Cortex of kidney (tissue), 1 donor: ENCODE measurements at places on chromosomes 5 and 9.

DNA sequence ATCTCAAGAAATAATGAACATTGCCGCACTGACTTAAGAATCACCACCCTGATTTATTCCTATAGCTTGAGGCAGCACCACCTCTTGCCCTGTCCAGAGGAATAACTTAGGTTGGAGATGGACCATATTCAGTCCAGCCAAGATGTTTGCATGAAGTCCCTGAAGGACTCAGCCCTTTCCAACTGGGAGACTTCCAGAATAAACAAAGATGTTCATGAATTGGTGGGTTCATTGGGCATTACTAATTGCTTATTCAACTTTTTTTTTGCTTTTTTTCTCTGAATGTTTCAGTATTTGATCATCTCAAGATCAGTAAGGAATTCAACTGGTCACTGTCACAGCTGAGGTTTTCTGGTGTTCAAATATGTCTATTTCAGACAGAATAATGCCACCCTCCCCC lies 470.6 kb downstream of the CCDC171 start:
- DNase-seq = no peak

DNA sequence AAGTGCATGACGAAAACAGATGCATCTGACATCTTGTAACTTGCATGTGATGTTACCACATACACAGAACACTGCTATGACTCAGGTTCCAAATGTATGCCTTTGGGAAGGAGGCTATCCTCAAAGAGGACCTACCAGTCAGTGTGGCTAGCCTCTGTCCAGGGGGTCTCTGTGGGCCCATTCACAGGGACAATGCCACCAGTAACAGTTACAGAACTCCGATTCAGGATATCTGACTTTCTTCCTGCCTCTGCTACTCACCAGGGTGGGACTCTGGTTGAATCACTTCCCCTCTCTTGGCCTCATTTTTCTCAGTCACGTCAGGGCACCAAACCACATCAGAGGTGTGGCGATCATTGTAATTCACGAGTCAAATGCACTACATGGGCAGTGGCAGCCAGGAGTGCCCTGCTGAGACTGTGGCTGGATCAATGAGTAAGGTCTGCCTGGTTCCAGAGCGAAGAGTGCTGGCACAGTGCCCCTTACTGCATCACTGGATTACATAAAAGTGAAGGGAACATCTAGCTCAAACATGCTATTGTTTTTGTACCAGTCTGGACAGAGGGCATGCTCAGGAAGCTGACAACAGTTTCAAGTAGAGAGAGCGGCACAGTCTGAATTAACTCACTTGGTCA lies 13.2 kb downstream of the ATOX1 start:
- DNase-seq = no peak

DNA sequence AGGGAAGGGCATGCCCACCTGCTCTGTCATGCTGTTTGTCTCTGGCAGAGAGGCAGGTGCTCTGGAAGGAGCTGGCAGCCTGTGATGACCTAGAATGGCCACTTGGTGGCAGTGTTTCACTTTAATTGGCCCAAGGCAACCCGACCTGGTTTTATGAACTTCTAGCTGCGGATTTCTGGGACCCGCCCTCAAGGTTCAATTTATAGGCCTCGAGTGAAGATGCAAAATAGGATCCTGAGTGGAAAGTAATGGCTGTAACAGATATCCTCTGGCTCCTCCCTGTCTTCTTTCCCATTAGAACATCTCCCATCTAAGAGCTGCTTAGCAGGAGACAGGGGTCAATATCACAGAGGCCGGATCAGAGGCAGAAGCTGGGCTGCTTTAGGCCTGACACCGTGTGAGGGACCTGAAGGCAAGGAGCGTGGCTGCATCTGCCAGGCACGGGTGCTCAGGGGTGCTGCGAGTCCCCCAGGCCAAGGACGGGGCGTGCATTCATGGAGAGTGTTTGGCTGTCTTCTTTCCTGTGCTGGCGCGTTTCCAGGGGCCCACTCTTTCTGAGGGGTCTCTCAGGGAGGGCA lies 56.7 kb upstream of the SLC28A3 start:
- DNase-seq = no peak

DNA sequence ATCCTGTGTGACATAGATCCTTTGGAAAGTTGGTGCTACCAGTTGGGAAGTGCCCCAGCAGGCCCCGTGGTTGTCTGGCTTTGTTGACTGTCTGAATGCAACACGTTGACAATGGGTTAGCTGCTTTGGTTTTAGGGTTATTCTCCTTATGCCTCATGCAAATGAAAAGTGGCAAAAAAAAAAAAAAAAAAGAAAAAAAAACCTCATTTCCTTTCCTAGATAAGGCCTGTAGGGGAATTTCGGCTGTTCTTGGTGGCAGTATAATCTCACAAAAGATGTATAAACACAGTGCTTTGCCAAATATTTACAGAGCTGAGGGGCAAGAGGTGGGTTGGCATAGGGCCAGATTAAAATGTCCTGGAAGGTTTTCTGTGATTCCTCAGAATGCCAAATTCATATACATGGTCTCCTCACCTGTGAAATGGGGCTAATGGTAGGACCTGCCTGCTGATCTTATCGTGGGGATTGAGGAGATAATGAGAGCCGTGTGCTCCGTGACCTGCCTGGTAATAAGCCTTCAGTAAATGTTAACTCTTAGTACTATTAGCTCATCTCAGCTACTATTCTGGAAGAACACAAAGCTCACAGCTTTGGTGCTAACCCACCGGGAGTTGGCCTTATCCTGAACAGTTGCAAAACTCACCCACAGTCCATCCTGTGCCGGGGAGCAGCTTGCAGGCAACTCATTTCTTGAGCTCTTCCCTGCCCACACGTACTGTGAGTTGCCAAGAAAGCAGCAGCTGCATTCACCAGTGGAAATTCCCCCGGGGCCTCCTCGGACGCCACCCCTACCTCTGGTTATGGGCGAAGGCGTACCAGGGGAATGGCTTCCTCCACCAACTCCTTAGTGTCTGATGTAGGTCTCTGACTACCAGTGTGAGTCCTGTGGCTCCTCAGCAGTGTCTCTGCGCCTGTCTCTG lies 220.3 kb downstream of the NR3C1 start:
- DNase-seq = no peak

DNA sequence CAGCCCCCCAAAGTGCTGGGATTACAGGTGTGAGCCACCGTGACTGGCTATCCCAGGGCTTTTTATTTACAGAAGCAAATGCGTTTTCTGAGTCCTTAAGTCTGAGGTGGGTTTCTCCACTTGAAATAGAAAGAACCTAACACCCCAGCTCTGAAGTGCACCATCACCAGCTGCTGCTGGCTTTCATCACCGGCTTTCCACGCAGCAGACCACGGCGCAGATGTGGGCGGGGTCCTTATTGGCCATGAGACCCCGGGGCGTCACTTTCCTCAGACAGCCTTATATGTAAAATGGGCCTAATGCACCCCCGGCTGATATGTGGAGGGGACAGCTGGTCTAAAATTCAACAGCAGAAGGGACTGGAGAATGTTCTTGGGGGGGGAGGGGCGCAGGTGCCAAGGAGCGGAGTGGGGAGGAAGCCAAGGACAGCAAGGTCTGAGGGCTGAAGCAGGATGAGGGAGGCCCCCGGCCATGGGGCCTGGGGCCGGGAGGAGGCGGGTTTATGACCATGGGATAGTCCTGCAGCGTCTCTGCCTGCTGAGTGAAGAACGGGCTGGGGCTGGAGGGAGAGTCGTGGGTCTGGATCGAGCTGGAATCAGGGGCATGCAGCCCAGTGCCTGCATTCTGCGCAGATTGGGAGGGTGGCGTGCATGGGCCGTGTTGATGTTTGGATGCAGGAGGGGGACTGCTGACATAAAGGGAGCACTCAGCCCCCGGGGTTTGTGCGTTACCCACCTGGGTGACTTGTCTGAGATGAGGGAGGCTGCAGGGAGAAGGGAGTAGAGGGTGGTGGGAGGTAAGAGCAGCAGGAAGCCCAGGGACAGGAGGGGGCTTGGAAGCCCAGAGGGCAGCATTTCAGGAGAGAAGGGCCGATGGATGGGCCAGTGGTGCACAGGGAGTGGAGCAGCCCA lies 30.2 kb downstream of the RASGEF1C start:
- DNase-seq = no peak

DNA sequence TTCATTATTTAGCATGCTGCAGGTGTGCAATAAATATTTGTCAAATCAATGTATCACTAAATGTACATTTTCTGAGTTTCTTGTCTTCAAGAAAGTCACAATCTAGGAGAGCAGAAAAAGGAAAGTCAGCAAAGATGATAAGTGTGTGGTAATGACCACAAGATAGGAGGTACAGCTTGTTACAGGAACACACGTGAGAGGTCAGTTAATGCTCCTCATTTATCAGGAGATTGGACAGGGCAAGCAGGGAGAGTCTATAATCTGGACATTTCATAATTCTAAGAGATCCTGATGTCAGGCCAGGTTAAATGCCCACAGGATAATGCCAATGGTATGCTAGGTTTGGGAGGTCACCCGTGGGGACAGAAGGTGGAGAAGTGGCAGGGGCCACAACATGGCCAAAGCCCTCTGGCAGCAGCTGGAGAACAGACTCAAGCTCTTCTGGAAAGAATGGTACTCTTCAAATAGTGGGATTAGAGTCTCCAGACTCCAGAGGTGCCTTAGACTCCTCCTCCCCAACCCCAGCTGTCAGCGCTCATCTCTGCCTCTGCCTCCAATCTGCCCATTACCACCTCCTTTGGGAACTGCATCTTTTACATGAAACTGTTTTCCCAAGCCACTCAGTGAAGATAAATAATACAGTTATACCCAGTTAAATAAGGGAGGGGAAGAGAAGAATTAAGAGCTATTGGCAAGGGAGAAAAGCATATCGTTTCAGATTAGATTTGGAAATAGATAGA lies 114.3 kb downstream of the ASTN2 start:
- no peak for DNase-seq

GRCh38 chr5:38831117-38831516 lies 14.7 kb upstream of the OSMR start:
- no peak for DNase-seq

DNA sequence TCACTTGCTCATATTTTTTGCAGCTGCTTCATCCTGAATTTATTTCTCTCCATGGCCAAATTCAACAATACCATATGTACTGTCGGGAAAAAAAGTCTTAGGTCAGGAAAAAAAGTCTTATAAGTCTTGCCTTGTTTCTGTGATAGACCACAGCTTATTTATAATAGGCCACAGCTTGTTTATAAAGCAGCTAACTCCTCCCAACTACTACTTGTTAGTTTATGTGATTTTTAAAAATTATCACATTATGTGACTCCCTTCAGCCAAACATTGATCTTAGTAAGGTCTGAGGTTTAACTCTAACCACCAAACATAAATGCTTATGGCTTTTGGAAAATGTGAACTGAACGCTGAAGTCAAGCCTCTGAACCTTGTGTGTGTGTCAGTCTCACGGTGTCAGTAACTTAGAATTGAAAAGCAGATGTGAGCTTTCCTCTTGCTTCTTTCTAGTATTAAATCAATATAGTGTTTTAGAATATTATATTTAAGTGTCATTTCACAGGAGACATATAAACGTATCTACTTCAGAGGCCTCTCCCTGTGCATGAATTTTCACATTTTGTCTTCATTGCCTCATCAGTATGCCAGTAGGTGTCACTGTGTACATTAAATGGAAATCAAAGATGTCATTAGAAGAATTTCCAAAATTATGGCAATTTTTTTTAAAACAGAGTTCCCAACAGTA lies 51.3 kb downstream of the SNX24 start:
- DNase-seq = no peak

DNA sequence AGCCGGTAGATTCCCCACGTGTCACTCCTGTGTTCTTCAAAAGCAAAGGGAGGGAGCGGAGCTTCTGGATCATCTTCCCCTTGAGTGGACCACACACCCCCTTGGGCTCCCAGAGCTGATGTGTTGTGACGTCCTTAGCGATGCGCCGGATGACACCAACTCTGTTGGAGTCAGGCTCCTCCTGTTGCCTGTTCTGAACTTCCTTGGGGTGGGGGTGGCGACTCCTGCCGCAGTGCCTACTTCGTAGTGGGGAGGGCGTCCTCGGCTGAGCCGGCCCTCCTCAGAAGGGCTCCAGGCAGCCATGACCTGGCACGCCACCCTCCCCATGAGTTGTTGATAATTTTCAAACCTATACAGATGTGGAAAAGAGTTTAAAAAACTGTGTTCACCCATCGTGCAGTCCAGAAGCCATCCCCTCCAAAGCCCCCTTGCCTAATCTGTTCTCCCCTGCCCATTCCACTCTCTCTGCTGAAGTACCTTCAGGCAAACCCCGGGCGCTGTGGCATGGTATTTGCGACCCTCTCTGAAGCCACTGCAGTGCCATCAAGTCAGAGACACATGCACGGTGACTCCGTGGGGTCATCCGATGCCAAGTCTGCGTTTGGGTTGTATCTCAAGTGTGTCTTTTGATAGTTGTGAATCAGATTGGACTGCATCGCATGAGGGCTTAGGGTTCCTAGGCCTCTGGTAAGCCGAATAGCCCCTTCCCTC lies 16.7 kb downstream of the EXOC3 start:
- DNase-seq = no peak

DNA sequence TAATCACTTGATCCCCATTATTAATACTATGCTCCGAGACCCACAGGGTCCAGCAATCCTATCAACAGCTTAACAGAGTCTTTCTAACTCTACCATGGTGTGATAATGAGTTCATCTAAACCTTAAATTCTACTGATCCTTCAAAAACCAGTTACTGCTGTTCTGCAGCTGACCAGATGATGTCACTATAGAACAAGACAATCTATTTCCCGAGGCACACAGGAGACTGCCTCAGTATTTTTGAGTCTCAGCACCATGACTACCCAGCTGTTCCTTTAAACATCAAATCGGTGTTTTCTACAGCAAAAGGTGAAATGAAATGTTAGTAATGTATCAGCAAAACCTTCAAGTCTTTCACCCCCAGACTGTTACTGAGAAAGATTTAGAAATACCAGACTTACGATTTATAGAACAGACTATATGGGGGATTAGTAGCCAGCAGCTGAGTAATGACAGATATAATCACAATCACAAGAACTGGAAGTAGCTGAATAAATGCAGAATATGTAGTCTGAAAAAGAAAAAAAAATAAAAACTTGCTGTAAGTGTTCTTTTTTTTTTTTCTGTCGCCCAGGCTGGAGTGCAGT lies 16.9 kb downstream of the DNAJC18 start:
- DNase-seq = no peak

DNA sequence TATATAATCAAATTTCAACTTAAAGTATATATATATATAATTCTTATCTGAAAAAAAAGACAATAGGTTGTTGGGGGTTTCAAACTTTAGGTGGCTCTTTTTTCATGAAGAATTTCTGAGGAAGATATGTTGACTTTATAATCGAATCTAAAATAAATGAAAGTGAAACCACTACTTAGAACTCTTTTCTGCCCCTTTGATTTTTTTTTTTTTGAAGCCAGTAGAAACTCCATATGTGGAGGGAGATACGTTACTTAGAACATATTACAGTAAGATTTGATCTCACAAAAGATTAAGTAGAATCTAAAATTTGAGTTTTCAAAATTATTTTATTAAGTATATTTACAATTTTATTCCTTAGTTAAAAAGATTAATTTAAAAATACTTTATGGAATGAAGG lies 96.9 kb downstream of the ATG10 start:
- DNase-seq = no peak

DNA sequence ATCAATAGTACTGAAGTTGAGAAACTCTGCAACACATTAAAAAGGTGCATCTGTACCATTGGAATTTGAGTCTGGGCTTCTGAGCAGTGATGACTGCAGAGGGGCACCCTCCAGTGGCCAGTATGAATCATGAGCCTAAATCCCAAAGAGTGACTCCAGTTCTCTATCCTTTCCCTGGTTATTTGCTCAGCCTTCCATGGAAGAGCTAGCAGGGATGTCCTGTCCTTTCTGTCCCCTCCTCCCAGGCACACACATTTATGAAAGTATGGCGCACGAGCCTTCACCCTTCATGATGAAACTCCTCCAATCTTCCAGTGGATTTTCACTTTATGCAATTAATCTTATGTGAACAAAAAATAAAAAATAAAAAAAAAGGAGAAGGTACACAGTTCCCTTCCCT lies 81.0 kb downstream of the ESM1 start:
- no peak for DNase-seq

GRCh38 chr9:26833792-26834191 lies 58.8 kb downstream of the CAAP1 start:
- DNase-seq = no peak
